ENCODE measurements at places on chromosomes 12 and 14.

GRCh38 chr12:24356240-24356804, 406.9 kb upstream of the SOX5 start:
- no peak for DNase-seq

GRCh38 chr14:68418174-68419118, 374.4 kb downstream of the ZFP36L1 start:
- no peak for DNase-seq

DNA sequence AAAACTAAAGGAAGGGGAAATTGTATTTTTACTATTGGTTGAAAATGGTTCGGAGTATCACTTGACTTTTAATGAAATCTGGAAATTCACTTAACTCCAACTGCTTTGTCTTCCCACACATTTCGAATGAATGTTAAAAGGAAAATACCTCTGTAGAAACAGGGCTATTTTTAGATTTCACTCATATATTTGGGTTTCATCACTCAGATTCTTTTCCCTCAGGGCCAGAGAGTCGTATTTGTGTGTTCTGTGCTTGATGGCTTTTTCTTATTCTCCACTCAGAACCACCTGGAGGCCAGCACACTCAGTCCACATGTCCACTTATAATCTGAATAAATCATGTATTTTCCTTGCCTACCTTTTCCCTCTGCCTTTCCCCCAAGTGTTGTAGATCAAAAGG, 40.0 kb downstream of the DAAM1 start:
- DNase-seq = no peak

DNA sequence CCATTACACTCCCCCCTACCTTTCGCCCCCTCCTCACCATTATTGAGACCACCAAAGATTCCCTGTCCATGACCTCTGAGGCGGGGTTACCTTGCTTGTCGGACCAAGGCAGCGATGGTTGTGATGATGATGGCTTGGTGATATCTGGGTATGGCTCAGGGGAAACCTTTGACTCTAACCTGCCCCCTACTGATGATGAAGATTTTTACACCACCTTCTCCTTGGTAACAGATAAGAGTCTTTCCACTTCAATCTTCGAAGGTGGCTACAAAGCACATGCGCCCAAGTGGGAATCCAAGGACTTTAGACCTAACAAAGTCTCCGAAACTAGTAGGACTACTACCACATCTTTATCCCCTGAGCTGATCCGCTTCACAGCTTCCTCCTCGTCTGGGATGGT, 350.2 kb downstream of the DIO2 start:
- DNase-seq = no peak

DNA sequence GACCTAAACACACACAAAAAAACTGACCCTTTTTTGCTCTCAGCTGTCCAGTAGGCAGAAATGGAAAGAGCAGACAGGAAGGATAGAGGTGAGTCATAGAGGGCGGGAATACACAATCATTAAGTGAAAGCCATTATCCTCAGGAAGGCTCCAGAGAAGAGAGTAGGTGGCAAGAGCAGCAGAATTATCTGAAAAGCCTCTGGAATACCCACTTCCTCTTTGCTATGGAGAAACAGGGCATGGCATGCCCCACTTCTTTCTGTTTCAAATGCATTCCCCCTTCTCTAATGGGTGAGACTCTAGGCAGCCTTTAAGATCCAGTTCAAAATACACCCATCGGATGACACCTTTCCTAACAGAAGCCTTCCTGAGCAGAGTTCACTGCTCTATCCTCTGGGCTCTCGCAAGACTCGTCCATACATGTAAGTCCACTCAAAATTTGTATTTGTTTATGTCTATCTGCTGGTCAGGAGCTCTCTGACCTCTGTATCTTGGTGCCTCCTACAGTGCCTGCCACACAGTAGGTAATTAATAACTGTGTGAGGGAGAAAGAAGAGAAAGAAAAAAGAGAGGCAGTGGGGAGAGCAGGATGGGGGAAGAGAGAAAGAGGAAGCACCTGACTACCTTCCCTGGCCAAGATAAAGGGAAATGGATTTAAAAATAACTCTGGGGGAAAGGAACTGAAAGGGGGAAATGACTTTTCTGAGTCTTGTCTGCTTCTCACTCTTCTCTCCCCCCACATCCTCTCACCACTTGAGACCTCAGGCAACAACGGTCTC, 8.5 kb downstream of the KLHL33 start:
- DNase-seq = no peak

- no peak for DNase-seq
These were observed 150.4 kb downstream of the PPM1H start for GRCh38 chr12:62784576-62784975.

DNA sequence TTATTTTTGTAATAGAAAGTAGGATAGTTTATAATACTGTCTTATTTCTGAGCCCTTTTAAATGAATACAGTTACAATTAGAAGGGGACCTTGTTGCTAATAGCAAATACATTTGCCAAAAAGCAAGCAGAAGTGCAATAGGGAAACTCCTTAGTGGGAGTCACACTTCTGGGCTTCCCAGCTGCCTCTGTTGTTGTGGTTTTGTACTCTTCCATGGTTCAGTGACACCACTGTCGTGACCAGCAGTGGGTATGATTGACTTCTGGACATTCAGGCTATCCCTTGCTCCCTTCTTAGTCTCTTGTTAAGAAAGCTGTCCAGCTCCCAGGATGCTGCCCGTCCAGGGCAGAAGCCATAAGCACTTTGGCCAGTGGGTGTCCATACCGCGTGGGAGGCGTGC, 22.6 kb downstream of the TCTN1 start:
- no peak for DNase-seq

DNA sequence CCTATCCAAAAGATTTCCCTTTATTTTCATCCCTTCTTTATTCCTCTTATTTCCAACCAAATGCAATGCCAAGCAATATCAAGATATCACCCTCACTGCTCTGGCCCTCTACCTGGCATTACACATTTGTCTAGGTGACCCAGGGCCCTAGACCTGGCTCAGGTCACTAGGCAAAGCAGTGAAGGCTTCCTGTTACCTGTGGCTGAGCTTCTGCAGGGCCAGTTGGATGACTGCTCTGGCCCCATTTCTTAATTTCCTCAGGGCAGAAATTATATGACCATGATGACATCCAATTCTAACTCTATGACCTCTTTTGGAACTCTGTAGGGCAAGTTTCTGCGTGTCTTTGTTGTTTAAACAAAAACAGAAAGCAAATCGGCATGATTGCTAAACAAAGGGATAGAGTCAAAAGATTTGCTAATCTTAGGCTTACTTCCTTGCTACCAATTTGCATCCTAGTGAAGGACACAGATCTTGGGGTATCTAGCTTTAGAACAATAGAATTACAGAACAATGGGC, 7.4 kb upstream of the CCDC198 start:
- DNase-seq = no peak

DNA sequence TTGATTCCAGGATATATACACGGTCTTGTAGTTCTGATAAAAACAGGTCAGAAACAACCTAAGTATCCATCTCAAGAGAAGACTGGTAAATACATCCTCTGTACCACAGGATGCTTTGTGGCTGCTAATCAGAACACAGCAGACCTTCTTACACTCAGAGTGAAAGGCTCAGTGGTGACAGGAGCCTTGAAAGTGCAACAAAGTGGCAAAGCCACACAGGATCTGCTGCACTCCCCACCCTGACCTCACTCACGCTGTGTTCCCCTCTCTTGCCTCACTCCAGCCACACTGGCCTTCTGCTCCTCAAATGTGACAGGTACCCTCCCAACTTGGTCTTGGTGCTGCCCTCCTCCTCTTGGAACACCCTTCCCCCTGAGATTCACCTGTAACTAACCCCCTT, 98.1 kb upstream of the GRIP1 start:
- no peak for DNase-seq

DNA sequence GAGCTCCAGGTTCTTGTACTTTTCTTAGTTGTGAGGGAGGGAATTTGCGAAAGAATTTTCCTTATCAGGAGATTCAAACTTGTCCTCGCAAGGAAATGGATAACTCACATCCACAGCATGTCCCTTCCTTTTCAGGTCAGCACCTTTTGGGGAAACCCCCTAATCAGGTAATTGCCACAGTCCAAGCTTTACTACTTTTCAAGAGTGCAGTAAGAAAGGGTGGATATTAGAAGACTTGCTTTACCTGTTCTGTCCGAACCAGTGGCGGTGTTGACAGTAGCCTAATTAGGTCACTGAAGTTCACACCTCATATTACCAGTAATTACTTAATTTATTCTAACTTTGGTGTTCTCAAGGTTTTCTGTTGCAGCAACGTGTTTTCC, 6.7 kb upstream of the C12orf50 start:
- no peak for DNase-seq

DNA sequence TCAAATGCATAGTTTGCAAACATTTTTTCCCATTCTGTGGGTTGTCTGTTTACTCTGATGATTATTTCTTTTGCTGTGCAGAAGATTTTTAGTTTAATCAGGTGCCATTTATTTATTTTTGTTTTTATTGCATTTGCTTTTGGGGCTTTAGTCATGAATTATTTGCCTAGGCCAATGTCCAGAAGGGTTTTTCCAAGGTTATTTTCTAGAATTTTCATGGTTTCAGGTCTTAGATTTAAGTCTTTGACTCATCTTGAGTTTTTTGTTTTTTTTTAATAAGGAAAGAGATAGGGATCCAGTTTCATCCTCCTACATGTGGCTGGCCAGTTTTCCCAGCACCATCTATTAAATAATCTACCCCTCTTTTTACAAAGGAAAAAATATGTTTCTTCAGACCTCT, 57.2 kb upstream of the TMEM260 start:
- no peak for DNase-seq

- DNase-seq = no peak
These were observed 26.0 kb downstream of the C12orf42 start for GRCh38 chr12:103469719-103470118.

DNA sequence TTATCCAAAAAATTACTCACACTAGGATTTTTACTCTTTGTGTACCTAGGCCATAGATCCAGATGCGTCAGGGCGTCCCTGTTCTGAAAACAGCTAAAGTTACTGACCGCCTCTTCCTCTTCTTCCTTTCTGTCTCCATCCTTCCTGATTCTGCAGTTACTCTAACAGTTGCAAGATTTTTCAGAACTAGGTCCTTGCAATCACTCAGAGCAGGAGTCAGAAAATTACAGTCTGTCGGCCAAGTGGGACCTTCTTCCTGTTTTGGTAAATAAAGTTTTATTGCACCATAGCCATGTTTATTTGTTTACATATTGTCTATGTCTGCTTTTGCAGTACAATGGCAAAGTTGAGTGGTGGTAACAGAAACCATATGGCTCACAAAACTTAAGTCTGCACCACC, 25.6 kb upstream of the FGF6 start:
- DNase-seq = no peak

- DNase-seq = no peak
These were observed 22.7 kb downstream of the CGRRF1 start for GRCh38 chr14:54532111-54533012.

DNA sequence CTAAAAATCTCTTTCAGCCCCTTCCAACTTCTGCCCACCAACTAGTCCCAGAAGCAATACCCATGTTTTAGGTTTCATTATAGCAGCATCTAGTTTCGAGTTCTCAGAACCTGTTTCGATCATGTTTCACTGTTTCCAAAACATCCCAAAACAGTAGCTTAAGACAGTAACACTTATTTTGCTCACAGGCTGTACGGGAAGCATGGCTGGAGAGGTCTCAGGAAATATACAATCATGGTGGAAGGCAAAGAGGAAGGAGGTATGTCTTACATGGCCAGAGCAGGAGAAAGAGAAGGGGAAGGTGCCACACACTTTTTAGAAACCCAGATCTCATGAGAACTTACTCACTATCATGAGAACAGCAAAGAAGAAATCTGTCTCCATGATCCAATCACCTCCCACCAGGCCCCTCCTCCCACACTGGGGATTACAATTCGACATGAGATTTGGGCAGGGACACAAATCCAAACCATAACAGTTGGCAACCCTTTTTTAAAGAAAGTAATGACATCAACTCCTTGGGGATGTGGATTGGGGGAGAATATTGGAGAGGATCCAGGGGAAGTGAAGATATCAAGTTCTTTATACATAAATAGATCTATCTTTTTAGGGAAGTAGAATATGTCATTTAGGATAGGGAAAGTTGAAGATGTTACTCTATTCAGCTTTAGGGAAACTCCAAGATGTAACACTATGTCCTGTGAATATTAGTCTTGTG, 269.9 kb upstream of the PLEKHG7 start:
- DNase-seq = no peak

GRCh38 chr12:119826661-119827445, 50.3 kb downstream of the CIT start:
- no peak for DNase-seq

GRCh38 chr12:123150744-123151456, at the start of gene PITPNM2:
Gene PITPNM2 (minus strand): TSS chr12:123151090. CDS start chr12:123034590, 116,500 bp downstream.
- peak; percentile 58 for DNase-seq

DNA sequence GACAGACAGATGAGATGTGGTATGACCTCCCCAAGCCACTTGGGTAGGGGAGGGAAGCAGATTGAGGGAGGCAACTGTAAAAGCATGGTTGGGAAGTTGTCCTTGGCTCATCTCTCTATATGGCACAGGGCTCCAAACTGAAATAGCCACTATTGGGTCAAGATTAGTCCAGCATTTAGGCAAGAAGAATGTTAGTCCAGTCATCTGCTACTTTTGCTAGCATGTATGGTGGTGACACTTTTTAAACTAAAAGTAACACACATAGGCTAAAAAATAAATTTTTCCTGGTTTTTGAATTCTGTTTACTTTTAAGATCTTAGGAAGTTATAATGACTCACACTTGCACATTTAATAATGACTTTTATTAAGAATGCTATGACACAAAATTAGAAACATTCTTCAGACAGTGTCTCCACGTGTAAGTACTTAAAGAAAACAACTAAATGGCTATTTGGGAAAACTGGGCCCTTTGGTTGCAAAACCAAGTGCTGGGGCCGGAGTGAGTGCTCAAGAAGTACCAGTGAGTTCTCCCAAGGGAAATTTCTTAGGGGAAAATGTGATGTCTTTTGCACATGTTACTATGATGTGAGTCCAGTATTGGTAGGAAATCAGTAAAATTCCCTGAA, 179.1 kb upstream of the HIF1A start:
- DNase-seq = no peak

DNA sequence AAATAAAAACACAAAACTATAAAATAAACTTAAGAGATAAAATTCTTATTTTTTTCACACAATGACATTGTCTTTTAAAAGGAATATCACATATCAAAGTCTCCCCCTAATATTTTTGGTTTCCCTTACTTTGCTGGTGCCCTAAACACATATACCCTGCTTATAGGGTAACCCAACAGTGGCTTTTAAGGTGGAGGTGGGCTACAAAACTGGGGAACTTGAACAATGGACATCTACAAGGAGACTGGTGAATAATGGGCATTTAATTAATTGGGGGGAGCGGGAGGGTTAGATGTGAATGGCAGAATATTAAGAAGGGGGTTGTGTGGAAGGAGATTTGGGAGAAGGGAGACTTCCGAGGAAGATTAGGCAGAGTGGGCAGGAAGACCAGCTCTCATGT, 9.6 kb downstream of the B4GALNT1 start:
- no peak for DNase-seq

GRCh38 chr12:75666126-75666938, 154.9 kb upstream of the KRR1 start:
- no peak for DNase-seq

DNA sequence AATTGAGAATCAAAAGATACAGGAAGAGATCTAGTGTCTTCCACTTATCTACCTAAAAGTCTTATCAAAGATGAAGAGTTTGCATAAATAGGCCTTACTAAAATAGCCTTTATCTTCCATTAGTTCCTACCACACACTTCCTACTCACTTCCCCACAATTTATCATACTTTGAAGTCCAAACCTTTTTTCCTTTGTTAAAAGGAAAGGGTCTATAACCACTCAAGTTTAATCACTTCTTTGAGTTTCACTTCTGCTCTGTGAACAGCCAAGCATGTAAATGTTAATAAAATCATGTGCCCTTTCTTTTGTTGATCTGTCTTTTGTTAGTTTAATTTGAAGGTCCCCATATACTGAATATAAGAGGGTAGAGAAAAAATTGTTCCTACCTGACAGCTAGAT, 114.5 kb downstream of the PHLDA1 start:
- no peak for DNase-seq
